SJSA1 (cell line): ENCODE measurements at places on chromosomes 5 and 9. TPM values are rescaled to one million over a fixed set of nuclear protein-coding genes. Genes with fewer than 3 reads are reported as not detected.

DNA sequence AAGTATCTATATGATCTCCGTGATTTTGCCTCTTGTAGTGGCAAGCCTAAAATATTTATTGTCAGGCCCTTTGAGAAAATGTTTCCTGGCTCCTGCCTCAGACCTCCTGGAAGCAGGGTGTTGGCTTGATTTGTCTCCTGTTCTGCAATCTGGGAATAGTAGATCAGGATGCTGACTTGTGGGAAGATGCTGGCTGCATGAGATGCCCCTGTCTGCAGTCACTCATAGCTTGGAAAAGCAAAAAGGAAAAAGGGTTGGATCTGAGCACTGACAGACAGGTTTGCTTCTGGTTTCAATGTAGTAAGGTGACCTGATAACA lies 16.7 kb downstream of the TJP2 start:
- no peaks in the 10 kb centered on the region for H3K36me3 ChIP-seq
- H3K27ac ChIP-seq: no peak overlapping the region
- DNase-seq: no peak

The BHMT2 gene
- total RNA-seq: not detected in 2 replicates

The SLC46A2 gene
- total RNA-seq: not detected in 2 replicates

DNA sequence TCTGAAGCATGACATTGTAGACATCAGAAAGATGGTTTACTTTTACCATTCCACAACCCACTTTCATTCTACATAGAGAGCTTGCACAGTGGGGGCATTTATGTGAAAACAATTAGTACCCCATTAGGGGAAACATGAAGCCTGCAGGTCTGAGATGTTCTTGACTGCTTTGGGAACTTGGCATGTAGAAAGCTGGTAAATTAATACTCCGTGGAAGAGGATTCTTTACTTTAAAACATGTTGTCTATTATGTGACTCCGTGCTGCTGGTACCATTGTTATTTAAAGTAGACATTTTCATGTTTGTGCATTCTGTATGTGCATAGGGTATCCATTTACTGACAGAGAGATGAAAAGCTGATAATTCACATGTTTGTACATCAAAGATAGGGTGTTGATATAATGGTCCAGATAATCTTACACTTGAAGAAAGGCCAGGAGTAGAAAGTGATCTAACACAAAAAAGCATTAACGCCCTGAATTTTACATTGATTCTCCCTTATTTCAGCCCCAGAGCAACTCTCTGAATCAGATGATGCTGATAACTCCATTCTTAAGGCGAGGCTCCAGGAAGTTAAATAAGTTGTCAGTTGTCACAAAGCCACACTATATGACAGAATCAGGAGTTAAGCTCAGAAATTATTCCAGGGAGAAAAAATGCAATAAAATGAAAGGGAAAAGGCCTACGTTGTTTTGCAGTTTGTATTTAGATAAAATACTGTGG lies 50.1 kb upstream of the CD180 start:
- H3K27me3 ChIP-seq: no peaks in the 10 kb centered on the region
- DNase-seq: no peak
- no peaks in the 10 kb centered on the region for H3K36me3 ChIP-seq
- no peak overlapping the region for H3K4me3 ChIP-seq
- H3K4me1 ChIP-seq: no peaks in the 10 kb centered on the region
- no peak overlapping the region for H3K27ac ChIP-seq

The IL17B gene
- 1.00 TPM in 1 of 2 replicates, not detected in the other for total RNA-seq

The PCDH12 gene
- not detected in 2 replicates for total RNA-seq

DNA sequence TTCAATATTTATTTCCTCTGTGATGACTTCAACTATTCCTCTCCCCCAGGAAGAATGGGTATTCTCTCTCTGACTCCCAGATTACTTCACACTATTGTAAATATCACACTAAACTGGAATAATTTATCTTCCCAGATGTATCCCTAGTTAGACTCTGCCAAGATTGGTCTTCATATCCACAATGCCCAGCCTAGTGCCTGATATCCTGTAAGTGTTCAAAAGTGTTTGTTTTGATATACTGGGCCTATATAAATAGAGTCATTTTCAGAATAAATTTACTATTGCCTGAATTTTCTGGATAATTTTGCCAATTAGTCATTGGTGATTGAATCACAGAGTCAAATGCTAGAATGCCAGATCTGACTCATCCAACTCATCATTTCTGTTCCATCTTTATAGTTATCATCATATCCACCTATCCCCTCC lies 143.7 kb upstream of the TNC start:
- H3K4me3 ChIP-seq: no peak overlapping the region
- no peaks in the 10 kb centered on the region for H3K27me3 ChIP-seq
- no peaks in the 10 kb centered on the region for H3K36me3 ChIP-seq
- DNase-seq: no peak

The PCDHB9 gene
- 2.7 and 3.8 TPM in 2 replicates for total RNA-seq

DNA sequence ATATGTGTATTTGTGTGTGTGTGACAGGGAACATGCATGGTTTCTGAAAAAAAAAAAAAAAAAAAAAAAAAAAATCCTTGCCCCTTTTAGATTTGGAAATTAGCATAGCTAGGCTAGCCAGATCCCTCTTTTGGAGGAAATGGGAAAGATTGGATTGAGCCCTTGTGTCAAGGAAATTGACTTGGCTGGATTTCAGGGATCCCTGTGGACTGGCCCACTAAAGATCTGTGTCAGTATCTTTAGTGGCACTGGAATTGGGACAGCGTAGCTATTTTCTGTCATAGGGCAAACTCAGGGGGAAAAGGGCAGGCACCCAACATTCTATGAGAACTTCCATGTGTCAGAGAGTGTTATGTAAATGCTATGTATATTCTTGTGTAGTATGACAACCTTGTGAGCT lies 35.4 kb downstream of the SH3GL2 start:
- H3K27ac ChIP-seq: no peak overlapping the region
- H3K36me3 ChIP-seq: no peaks in the 10 kb centered on the region
- DNase-seq: no peak
- no peaks in the 10 kb centered on the region for H3K27me3 ChIP-seq
- no peak overlapping the region for H3K4me3 ChIP-seq
- peaks cover 20% of the 10 kb centered on the region for H3K4me1 ChIP-seq

- H3K4me1 ChIP-seq: no peaks in the 10 kb centered on the region
- no peaks in the 10 kb centered on the region for H3K27me3 ChIP-seq
- no peak overlapping the region for H3K4me3 ChIP-seq
- H3K27ac ChIP-seq: no peak overlapping the region
- DNase-seq: no peak
Measured at GRCh38 chr5:15948190-15948589, 231.4 kb downstream of the MARCHF11 start.

- peaks cover 16% of the 10 kb centered on the region for H3K4me1 ChIP-seq
- no peaks in the 10 kb centered on the region for H3K27me3 ChIP-seq
- H3K36me3 ChIP-seq: peaks cover 24% of the 10 kb centered on the region
- peak overlapping the region; percentile 89 for H3K4me3 ChIP-seq
- DNase-seq: peak; percentile 53
Measured at GRCh38 chr5:62306896-62307689, 1.1 kb downstream of the KIF2A start.

DNA sequence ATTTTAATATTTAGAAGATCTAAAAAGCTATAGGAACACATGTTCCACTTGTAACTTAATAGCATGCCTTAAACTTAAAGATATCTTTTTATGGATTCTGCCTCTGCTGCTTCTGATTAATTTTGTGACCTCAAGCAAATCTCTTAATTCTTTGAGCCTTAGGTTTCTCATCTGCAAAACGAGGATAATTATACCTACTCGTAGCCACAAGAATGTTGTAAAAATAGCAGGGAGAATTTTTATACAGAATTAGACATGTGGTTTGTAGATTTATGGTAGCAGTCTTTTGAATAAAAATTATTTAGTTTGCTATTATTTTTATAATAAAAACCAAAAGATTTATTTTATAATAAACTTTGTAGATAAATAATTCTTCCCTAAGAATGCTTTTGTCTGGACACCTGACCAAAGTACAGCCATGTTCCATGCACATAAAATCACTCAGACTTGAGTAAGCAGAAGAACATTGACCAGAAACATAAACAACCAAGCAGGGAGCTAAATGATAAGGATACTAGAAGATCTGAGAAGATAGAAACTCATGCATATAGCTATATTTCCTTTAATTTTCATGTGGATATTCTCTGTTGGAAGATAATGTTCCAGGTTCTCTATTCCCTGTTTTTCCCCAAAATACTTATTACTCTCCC lies 18.5 kb downstream of the C9orf85 start:
- H3K27ac ChIP-seq: no peak overlapping the region
- no peaks in the 10 kb centered on the region for H3K36me3 ChIP-seq
- no peak overlapping the region for H3K4me3 ChIP-seq
- H3K4me1 ChIP-seq: 0 out of 2 replicates have a peak, but pooled peaks cover 2% of the 10 kb centered on the region
- H3K27me3 ChIP-seq: no peaks in the 10 kb centered on the region

The INSL4 gene
- total RNA-seq: 0.81 TPM in 1 of 2 replicates, not detected in the other
